ENCODE measurements at places on chromosomes 13 and 19.
A peak's percentile ranks its signal among the peaks of the same experiment; 100 is the strongest.

GRCh38 chr13:37889102-37889501 lies 19.5 kb upstream of the TRPC4 start:
- peak; percentile 51 for DNase-seq

- DNase-seq: peak; percentile 27
Observed at GRCh38 chr19:9431475-9431874, 3.9 kb downstream of the ZNF266 start.

GRCh38 chr19:18140473-18140872 lies 12.5 kb upstream of the PIK3R2 start:
- DNase-seq: no peak

DNA sequence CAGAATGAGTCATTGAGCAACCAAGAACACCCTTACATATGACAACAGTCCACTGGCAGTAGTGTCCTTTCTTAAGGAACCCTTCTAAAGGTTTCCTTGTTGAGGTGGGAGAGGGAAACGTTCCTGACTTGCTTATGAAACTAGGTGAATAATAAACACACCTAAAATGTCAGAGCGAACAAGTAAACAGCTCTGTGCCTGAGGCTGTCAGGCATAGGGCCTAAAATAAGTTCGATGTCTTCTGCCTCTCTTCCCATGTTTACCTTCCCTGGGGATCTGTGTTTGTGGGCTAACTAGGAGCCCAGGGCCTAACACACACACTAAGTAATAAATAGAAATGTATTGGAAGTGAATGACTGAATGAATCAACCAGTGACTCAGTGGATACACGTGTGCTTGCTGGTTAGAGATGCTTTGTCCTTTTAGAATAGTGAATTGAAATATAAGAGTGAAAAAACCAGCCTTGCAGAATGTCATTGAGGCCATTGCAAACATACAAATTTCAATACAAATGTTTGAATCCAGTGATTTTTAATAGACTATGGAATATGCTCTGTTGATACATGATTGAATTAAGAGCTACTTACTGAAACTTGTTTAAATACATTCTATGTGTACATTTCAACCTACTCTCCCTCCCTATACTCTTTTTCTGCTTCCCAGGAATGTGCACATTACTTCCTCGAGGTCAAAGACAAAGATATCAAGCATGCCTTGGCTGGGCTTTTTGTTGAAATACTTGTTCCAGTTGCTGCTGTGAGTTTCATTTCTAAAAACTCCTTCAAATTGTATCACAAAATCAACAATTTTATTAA lies 102.9 kb downstream of the FRY start:
- no peak for DNase-seq

DNA sequence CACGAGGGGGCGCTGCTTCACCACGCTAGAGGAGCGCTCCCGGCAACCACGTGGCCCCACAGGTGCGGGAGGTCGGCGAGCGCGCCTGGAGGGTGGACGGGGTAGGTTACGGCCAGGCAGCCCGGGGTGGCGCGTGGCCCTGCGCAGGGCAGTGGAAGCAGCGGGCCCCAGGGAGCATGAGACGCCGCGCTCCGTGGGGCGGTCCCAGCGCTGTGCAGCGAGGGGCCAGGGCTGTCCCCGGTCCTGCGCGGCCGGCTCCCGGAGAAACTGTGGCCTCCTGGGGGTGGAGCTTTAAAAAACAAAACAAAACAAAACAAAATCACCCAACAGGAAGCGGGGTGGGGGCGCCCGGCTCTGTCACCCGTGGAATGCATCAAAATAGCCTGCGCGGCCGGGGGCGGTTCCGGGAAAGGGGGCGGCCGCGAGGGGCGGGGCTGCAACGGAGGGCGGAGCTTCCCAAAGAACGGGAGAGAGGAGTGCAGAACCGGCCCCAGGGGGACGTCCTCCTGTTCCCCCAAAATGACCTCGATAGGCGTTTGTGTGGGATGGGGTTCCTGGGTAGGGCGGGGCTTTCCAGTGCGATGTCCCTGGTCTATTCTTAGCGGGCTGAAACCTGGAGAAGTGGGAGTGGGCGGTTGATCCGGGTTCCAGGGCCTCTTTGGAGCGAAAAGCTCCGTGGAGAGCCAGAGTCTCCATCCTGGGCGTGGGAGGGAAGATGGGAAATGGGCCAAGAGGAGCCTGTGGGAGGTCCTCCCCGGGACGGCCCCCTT lies 27.3 kb downstream of the NUMBL start:
- peak; percentile 88 for DNase-seq

GRCh38 chr19:7197119-7197759 lies 97.0 kb downstream of the INSR start:
- DNase-seq: peak; percentile 97

GRCh38 chr13:85806553-85807175 lies 7.4 kb upstream of the SLITRK6 start:
- no peak for DNase-seq

DNA sequence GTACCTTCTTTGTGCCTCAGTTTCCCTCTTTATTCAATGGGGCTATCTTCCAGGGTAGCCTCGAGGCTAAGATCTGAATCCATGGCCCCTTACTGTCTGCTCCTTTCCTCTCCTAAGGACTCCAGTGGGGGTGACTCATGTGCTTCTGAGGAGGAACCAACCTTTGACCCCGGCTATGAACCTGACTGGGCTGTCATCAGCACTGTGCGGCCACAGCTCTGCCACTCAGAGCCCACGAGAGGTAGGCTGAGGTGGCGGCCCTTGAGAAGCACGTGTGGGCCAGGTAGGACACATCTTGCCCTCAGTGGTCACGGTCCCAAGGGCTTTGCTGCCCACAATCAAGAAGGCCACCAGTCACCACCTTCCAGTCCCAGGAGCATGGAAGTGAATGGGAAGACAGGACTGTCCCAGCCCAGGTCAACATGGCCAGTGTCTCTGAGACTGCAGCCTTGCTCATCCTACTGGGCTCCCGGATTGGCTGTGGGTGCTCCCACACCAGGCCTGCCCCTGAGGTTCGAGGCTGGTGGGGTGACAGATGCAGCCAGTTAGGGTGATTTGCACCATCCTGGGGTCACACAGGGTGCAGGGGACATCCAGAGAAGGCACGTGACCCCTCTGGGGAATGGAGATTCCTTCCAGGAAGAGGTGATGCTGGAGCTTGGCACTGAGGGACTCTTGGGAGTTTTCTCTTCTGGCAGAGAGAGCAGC lies 2.8 kb downstream of the TBC1D17 start:
- no peak for DNase-seq

- no peak for DNase-seq
Observed at GRCh38 chr19:38375098-38375493, 725 bp downstream of the PSMD8 start.

DNA sequence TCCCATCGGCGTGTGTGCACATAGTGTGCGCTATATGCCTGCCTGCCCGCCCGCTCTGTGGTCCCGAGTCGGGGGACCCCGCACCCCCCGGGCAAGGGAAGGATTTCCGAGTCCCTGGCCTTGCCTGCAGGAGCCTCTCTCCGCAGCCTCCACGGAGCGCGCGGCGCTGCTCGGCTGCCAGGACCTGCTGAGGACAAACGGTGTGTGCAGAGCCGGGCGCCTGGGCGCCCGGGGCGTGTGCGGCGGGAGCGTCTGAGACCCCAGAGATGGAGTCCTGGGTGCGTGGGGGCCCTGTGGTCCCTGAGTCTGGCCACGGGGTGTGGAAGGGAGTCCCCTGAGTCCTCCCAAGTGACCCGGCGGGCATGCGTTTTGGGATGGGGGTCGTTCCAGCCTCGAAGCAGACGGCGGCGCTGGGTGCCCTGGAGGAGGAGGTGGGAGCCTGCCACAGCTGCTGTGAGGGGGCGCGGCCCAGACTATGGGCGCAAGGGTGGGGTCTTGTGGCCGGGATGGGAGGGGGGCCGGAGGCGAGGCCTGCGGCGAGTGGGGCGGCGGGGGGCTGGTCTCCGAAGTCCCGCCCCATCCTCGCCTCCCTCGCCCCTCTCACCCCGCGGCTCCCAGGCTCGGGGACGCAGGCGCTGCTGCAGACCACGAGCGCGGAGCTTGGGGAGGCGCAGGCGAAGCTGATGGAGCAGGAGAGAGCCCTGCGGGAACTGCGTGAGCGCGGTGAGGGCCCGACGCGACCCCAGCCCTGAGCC lies 25.3 kb downstream of the CLEC4M start:
- DNase-seq: no peak

DNA sequence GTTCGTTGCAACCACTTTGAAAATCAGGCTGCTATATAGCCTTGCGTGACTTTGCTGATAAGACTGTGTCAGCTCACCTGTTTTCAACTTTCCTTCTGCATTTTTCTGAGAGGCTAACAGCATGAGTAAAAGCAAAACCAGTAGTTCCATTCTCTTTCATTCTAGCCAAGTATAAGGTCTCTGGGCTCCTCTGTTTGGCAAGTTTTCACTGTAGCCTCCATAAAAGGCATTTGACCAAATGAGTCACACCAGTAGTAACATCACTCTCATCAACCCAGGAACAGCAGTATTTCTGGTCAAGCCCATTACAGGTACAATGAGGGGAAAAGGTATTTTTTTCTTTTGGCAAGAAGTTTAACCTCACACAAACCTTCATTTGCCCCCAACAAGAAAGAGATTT lies 1149.8 kb upstream of the MIR17HG start:
- no peak for DNase-seq

DNA sequence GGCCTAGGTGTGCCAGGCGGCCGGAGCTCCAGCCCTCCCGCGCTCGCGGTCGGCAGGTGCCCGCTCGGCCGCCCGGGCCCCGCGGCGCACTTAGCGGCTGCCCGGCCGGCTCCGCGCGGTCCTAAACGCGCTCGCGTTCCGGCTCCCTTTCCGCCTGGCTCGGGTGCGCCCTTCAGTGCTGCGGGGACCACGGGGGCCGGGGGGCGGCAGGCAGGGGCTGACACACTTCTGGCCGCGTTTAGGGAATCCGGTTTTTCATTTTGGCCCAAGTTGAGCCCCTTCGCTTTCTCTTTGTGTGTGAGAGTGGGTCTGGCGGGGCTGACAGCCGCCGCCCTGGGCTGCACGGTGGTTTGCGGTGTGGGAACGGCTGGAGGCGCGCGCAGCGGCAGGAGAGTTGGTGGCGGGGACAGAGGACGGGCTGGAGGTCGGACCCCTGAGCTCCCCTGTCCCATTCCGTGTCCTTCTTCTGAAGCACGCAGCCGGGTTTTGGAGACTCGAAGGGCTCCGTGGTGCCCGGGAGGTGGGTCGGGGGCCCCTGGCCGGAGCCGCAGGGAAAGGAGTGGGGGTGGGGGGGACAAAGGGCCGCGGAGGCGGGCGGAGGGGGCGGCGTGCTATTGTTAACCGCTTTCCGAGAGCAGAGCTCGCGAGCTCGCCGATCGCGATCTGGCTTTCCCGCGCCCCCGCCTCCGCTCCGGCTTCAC lies 3.1 kb downstream of the FGF9 start:
- no peak for DNase-seq

- no peak for DNase-seq
Observed at GRCh38 chr19:56603829-56604228, 8.7 kb downstream of the ZNF71 start.

- DNase-seq: no peak
Observed at GRCh38 chr13:103772576-103772975, 706.4 kb upstream of the SLC10A2 start.

GRCh38 chr13:99796175-99796819 lies 175.3 kb downstream of the ZIC5 start:
- no peak for DNase-seq

GRCh38 chr13:22062478-22063205 lies 391.8 kb downstream of the FGF9 start:
- no peak for DNase-seq

DNA sequence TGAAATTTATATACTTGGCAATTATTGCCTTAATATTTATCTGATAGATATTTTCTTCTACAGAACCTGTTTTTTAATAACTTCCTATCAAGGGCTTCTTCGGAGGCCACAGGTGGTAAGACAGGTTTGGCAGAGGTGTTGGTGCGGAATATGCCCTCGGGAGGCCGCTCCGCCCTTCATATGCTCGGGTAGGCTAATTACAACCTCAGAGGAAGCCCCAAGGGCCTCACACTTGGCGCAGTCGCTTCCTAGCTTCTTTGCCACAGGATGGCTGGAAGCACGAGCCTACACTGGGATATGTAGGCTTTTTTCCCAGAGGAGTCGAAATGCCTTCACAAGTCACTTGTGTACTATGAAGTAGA lies 68.8 kb downstream of the LMO7 start:
- DNase-seq: peak; percentile 92

GRCh38 chr19:42494321-42494720 lies 34.0 kb downstream of the CEACAM1 start:
- no peak for DNase-seq

- no peak for DNase-seq
Observed at GRCh38 chr19:858868-859843, at the start of gene CFD. CFD (plus strand) TSS chr19:859664; CDS start chr19:859690, 26 bp downstream.

DNA sequence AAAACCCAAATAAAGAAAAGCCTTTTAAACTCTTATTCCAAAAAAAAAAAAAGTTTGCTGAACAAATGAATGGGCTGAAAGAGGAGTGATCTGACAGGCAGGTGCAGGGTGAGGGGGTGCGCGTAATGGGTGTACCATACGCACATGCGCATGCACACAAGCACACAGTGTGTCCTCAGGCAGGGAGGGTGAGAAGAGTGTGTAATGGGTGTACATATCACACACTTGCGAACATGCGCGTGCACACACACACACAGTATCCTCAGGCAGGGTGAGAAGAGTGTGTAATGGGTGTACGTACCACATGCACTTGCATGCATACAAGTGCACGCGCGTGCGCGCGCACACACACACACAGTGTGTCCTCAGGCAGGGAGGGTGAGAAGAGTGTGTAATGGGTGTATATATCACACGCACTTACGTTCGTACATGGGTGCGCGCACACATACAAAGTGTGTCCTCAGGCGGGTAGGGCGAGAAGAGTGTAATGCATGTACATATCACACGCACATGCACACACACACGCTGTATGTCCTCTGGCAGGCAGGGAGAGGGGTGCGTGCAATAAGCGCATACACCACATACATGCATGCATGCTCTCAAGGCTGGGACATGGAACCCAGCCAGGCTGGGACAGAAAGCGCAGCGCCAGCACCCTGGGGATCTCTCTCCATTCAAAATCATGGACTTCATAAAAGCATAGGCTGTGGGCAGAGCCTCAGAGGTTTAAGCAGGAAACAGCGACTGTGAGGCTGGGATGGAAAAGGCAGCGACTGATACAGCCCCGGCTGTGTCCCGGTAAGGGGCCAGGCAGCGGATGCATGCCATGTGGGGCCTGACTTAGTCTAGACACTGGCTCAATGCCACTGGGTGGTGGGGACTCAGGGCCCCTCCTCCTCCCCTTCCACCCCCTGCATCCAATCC lies 70.4 kb downstream of the CEBPG start:
- no peak for DNase-seq

DNA sequence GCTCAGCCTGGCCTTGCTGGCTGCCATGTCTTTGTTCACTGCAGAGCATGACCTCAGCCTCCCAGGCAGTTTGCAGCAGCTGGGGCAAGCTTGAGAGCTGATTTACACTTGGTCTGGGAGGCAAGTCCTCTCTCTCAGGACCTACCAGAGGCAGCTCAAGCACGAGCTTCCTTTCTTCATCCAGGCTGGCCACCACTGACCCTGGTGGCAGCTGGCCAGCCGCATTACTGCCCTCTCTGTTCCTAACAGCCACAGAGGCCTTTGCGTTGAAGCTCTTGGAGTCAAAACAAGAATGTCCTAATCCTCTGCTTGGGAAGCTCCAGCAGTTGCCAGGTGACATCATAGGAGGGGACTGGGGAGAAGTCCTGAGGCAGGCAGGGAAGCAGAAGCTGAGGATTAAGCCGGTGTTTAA lies 85.7 kb downstream of the NUFIP1 start:
- no peak for DNase-seq

All from trophoblast cell (in vitro differentiated cells and primary cell).